Hematopoietic multipotent progenitor cell treated with erythropoietin and hydrocortisone succinate and interleukin-3 and kit ligand, for 17 days (in vitro differentiated cells): ENCODE measurements at places on chromosomes 11 and 22.

DNA sequence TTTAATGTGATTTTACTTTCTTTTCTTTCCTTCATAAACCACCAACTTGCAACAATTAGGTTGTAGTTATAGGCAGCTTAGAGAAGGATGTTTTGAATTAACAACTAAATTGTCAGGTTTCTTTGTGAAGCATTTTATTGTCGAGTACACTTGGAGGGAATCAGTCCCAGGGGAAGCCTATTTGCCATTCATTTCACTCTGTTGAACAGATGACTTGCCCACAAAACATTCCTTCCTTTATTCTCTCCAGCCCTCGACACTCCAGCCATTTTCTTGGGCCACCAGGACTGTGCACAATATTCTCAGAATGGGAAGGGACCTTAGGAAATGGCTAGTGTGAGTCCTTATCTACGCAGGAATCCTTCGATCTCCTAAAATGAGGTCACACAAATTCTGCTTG lies 620.6 kb downstream of the SOX6 start:
- DNase-seq = no peak

DNA sequence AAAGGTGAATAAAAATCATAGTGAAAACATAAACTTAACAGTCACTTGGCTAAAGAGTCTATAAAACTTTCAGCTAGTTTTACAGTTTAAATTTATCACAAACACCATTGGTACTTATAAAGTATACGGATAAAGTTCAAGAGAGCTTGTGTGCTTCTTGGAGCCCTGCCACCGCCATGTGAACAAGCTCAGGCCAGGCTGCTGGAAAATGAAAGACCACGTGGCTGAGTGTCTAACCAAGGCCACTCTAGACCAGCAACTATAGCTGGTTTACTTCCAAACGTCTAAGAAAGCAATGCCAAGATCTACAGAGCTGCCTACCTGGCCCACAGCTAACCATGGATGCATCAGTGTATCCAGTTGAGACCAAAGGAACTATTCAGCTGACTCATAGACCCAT lies 66.3 kb upstream of the API5 start:
- no peak for DNase-seq

GRCh38 chr11:68300076-68300830 lies 12.1 kb upstream of the LRP5 start:
- DNase-seq = no peak

DNA sequence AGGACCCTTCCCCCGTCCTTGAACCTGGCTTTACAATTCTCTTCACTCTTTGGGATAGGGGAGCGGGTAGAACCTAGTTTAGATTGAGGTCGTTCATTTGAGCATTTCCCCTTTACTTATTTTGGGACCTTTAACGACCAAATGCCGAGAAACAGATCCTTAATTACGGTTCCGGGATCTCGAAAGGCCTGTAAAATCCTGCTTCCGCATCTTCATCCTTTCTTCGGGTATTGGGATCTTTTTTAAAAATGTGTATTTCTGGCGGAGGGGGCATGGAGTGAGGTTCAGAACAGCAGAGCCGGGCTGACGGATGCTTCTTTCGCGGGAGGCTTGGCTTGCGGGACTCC lies 395 bp upstream of the HIPK3 start:
- DNase-seq = no peak

DNA sequence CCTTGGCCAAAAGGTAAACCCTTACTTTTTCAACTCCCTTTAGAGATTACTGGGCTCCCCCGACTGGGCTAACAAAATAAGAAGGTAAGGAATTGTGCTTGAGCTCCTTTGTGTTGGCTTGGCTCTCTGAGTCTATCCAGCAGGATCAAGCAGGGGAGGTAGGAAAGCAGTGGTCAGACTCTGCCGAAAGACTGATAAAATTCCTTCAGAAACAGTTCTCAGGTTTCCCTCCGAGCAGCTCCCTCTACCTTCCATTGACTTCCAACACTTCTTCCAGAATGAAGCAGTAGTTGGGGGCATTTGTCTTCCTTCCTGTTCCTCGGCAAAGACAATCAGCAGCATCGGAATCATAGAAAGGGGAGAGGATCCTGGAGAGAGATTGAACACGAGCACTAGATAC lies 16.1 kb upstream of the CARD18 start:
- DNase-seq = no peak
